T-helper 22 cell (primary cell): ENCODE measurements at places on chromosomes 7 and 10.

DNA sequence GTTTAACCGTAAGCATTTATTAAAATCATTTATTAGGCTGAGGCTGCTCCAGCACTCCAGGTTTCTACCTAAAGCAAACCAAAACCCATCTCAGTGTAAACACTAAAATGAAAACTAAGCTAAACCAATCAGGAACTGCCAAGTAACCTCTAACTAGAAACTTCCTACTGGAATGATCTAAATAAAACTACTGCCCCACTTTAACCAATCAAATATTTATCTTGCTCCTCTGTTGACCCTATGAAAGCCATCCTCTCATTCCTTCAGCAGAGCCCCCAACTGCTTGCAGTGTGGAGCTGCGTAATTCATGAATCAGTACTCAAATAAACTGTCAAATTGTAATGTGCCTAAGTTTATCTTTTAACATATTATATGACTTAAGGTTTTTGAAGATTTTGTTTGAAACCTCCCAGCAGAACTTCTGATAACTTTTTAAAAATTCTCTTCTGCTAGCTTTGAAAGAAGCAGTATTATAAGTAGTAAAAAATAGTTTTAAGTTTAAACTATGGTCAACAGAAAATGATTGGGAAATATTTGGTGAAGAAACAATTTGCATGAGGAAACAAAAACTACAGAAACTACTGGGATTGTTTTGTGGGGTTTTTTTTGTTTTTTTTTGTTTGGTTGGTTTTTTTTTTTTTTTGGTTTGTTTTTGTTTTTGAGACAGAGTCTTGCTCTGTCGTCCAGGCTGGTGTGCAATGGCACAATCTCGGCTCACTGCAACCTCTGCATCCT is 47.4 kb downstream of the GPR37 start:
- DNase-seq, result no peak

DNA sequence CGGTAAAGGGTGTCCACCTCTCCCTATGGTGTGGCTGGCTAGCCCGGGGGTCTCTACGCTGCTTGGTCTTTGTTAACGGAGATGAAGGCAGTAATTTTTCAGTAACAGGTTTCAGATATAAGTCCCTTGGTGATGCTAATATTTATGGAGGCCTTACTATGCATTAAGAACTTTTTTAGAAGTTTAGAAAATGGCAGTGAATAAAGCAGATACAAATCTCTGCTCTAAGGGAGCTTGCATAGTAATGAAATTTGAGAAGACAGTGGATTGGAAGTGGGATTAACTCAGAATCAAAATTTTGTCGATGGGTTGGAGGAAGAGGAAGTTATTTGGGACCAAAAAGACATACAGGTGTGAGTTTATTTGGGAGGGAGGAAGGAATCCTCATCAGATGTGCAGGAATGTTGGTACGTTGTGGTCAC is 445 bp downstream of the SSBP1 start:
- no peak for DNase-seq

DNA sequence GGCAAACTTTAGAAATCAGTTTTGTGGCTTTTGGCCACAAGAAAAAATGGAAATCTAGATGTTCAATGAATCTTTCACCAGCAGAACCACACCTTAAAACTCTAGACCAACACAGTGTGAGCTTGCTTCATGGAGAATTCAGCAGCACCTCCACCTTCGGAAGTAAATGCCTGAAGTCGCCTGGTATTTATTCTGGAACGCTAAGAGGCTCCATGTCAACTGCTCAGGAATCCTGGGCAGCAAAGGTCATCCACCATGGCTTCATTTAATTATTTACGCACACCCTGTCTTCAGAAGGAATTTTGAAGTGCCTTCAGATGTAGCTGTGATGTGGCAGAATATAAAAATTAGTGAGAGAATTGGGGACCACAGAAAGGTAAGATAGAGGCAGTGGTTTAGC is 167.7 kb downstream of the GFRA1 start:
- no peak for DNase-seq

DNA sequence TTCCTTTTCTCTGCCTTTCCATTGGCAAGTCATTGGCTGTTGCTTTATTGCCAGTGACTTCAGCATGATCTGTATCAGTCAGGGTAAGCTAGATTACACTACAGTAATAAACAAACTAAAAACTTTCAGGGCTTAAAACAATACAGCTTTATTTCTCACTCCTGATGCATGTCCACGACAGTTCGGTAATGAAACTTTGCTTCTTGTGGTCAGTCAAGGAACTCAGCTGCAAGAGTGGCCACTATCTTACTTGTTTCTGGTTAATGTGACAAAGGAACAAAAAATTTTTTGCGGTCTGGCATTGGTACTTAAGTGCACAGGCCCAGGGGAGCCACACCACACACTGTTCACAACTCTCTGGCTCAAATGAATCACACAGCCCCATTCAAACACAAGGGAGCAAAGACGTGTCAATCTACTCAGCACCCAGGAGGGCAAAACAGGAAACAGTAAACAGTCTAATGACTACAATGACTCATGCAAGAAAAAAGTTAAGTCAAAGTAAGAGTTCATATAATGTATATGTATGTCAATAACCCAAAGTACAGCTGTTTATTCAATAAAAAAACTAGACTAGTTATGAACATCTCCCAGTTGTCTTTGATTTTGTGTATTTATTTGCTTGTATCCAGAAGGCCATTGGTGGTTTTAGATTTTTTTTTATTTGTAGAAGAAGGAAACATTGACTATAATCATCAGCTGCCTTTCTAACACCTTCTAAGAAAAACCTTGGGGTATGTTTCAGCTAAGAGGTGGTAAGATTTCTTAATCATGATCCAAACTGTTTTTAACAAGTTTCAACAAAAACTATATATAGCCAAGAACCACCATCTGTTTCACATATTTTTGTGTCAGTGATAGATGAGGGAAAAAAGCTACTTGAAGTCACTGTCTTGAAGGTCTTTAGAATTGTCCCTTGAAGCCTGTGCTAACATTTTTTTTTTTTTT is 134.4 kb upstream of the FAM3C start:
- no peak for DNase-seq

DNA sequence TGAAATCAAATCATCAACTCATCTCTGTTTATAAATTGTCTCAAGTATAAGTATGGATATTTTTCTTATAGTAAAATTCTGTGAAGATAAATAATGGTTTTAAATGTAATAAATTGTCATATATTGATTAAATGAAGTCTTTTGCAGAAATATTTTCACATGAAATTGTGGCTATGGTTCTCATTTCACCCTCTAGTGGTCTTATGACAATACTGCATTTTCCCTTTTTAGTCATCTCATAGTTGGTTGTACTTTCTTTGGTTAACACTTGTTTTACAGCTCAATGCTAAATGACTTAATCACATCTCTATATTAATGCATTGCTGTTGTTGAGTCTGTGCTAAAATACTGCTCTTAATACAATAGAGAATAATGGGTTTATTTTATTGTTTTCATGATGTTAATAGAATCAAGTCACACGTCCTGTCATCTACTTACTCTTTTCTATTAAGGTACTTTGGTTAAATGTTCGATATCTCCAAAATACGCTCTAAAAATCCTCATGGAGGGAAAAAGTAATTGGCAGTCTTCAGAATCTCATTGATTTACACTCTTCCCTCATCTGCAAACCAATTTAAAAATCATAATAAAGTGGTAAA is 38.0 kb upstream of the CACNA2D1 start:
- DNase-seq, result no peak

- DNase-seq, result no peak
Measured at GRCh38 chr10:47025540-47026300, 114.5 kb downstream of the PTPN20 start.

DNA sequence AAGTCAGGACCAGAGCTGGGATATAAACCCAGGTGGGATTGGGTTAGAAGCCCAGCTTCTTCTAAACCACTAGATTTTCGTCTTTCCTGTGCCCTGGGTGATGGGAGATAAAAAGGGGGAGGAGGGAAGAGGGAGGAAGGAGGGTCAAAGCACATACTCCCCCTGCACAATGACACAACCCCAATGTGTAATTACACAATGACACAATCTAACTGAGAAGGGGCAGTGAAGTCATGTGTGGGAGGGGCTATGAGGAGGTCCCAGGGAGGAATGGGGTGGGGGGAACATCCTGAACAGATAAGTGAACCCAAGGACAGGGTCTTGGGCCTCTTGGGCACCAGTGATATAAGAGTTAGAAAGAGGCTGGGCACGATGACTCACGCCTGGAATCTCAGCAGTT is 44.5 kb downstream of the TECTB start:
- no peak for DNase-seq

DNA sequence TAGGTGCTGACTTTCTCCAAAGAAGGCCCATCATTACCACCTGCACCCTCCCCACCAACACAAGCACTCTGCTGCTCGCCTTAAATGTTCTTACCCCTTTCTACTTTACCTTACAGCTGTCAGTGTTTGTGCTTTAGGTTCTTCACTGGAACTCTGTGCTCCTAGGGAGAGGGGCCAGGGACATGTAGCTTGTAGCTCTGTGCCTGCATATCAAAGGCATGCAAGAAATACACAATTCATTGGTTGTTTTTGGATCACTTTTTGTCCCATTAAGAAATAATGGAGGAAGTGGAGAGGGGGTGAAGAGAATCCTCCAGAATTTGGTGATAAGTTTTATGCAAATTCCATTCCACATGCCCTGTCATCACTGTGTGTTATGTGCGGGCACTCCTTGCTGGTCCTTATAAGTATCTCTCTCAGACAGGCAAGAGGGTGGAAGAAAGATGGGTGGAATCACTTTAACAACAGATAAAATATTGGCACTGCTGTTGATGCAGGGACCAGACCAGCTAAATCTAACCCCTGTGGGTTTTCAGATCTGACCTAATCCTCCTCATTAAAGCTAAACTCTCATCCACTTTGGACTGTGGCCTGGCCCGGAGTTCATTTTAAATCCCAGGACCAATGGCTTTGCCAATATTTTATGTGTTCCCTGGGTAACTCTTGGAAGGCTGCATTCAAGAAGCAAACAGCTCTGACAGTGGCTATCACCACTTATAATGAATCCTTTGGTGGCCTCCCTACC is 375.8 kb upstream of the NFE2L3 start:
- DNase-seq, result no peak

GRCh38 chr10:49508249-49508648 is 30.7 kb downstream of the ERCC6 start:
- peak; percentile 3 for DNase-seq

- DNase-seq, result no peak
Measured at GRCh38 chr7:7931626-7932025, 37.0 kb upstream of the GLCCI1 start.

- DNase-seq, result no peak
Measured at GRCh38 chr10:13450069-13450468, 78.7 kb downstream of the BEND7 start.

- DNase-seq, result no peak
Measured at GRCh38 chr7:112279042-112279441, 72.5 kb downstream of the ZNF277 start.

DNA sequence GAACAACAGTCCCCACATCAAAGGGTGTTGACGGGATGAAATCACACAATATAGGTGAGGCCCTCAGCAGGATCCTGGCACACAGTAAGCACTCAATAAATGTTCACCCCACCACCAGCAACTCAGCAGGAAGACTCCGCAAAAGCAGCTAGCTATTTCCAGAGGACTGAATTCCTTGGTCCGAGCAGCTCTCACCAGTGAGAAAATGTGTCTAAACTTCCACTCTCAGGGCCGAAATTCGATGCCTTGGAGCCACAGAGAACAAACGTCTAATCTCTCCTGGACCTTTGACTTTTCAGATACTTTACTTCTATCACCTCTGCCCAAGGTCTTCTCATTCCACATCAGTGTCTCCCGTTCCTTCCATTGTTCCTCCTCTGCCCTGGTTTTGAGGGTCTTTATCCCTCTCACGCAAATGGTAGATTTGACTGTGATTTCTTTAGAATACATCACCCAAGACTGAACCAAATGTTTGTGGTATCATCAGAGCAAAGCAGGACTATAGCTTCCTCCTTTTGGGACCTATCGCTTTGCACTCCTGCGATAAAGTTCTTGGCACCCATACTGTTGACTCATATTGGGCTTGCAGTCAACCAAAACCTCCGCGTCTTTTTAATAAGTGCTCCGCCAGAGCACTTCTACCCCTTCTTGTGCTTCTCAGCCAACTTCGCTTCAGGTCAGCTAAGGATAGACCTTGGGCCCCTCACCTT is 903 bp upstream of the NT5C2 start:
- no peak for DNase-seq

DNA sequence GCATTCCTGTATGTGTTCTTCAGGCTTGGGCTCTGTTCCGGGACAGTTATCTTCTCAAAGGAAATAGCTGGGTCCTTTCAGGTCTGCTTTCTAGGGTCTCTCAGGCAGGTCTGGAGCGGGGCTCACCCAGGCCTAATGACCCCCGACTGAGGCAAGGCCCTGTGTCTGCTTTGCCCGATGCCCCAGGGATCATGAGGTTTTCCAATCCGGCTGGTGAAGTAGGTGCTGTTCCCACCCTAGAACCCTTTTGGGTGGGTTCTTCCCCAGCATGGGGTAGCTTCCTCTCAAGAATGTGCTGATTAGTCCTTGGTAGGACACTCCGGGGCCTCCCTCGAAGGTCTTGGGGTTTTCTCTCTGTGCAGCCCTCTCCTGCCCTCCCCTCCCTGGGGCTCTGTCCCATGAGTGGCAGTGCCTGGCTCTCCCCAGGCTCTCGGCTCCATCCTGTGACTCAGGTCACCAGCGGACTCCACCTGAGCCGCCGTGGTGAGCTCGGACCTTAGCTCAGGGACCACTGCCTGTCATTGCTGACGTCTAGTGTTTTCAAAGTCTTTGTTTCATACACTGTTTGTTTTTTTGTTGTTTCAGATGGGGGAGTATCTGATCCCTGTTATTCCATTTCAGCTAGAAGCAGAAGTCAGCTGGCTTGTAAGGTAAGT is 71.0 kb upstream of the NKX6-2 start:
- DNase-seq, result no peak

DNA sequence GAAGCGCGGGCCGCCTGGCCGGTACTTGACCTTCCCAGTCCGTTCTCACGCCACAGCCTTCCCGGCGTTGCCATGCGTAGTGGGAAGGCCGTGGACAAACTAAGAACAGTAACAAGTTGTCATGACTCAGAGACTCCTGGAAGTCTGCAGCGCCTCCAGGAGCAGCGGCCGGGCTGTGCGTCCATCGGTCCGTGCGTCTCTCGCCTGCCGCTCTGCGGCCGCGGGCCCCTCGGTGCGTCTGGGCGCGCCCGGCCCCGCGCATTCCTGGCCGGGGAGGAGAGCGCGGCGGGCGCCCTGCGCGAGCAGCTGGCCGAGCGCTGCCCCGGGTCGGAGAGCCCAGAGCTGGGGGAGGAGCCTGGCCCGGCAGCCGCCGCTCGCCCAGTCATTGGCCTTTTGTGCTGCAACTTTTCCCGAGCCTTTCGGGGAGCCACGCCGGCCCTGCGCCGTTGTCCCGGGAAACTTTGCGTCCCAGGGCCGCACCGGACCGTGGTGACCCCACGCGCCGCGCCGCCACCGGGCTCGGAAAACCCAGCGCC is 123.7 kb downstream of the TACC2 start:
- no peak for DNase-seq

DNA sequence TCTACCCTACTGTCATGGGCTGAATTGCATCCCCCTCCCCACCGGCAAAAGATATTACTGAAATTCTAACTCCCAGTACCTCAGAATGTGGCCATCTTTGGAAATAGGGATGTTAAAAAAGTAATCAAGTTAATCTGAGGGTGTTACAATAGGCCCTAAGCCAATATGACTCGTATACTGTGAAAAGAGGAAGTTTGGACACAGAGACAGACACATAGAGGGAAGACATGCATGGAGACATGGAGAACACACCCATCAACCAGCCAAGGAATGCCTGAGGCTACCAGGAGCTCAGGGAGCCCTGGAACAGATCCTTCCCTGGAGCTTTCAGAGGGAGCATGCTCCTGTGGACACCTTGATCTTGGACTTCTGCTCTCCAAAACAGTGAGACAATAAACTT is 138.2 kb upstream of the ADO start:
- DNase-seq, result no peak
